ENCODE measurements at places on chromosomes 7 and 10. TPM values are rescaled to one million over a fixed set of nuclear protein-coding genes. Genes with fewer than 3 reads are reported as not detected.

GLRX3 gene
- 98.1 TPM for total RNA-seq

RPP30 gene
- 57.8 TPM for total RNA-seq

DNA sequence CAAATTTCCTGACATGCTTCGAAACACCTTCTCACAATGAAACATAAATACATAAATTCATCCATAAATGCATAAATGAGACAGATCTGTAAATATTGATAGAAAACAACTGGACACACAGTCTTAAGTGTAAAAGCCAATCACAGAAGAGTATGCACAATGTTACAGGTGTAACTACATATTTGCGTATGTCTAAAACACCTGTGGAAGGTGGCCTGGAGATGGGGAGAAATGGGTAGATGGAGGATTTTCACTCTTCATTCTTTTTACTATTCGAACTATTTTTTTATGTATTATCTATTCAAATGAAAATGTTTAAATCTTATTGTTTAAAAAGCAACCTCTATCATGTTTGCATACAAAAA, 860 bp downstream of the IQUB start:
- H3K4me1 ChIP-seq: peaks cover 19% of the 10 kb centered on the region
- H3K27me3 ChIP-seq: peaks cover 17% of the 10 kb centered on the region
- DNase-seq: no peak
- H3K36me3 ChIP-seq: no peaks in the 10 kb centered on the region

- no peak for DNase-seq
- peaks cover 27% of the 10 kb centered on the region for H3K4me1 ChIP-seq
- H3K4me3 ChIP-seq: no peak overlapping the region
- H3K36me3 ChIP-seq: no peaks in the 10 kb centered on the region
- H3K27me3 ChIP-seq: no peaks in the 10 kb centered on the region
- no peak overlapping the region for H3K27ac ChIP-seq
These were observed 17.0 kb upstream of the ZMIZ1 start for GRCh38 chr10:79051766-79052165.

DNA sequence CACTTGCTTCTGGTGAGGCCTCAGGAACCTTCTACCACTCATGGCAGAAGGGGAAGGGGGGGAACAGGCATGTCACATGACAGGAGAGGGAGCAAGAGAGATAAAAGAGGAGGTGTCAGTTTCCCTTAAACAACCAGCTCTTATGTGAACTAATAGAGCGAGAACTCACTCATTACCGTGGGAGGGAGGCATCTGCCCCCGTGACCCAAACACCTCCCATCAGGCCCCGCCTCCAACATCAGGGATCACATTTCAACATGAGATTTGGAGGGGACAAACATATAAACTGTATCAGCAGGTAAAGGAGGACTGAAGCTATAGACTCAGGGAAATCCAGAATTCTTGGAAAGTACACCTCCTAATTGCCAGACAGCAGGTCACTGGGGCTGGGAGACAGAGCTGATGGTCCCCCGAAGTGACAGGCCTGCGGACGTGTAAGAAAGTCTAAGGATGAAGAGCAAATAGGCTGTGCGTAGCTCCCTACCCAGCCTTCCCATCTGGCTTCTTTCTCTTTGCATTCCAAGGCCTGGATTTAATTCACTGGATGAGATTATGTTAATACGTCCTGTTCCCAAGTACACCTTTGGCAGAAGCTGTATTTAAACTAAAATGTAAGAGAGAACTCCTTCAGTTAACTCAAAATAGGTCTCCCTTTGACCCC, 186.7 kb upstream of the LYZL2 start:
- H3K27me3 ChIP-seq: no peaks in the 10 kb centered on the region
- no peak for DNase-seq
- H3K27ac ChIP-seq: no peak overlapping the region

DNA sequence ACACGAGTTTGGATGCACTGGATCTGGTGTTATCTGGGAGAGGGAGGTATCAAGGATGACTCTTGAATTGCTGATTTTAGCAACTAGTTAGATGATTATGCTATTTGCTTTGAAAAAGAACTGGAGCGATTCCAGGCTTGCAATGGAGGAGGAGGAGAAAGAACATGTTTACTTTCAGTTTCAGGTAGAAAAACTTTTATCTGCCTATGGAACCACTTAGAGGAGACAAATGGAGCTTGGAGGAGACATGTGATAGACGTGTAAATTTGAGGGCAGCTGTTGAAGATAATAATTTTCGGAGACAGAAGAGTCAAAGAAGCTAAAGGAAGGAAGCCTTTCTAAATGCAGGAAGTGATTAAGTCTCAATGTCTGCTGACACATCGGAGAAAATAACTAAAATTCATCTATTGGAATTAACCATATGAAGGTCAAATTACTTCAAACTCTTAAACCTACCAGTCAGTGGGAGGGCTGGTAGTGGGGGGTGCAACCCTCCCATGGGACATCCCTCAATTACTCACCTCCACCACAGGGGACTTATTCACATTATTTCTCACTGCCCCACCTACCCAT, 56.4 kb upstream of the GNAI1 start:
- peak overlapping the region; percentile 33 for H3K27ac ChIP-seq
- peak overlapping the region; percentile 55 for H3K4me3 ChIP-seq
- no peaks in the 10 kb centered on the region for H3K36me3 ChIP-seq
- H3K4me1 ChIP-seq: peaks cover 9% of the 10 kb centered on the region
- no peaks in the 10 kb centered on the region for H3K27me3 ChIP-seq

Data from PC-3 (cell line).